ENCODE measurements at places on chromosomes 16 and 17.

DNA sequence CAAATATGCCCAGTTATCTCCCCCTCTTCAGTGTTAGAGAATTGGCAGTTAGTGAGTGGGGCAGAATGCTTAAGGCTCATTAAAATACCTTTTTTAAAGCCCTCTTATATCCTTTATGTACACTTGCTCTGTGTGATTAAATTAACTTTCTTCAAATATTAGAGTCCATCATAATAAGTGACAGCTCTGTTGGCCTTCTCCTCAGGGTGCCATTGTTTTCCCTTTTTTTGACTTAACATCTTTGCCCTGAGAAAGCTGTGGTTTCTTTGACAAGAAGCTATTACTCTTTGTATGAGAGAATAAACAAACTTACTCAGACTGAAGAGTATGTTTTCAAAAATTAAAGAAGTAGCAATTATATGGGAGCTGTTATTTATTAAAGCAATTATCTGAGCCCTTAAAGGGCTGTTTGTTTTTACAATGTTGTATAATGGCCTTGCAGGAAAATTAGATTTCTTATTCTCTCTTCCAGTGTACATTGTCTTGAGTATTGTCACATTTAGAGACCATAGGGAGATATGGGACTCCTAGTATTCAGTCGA, 13.4 kb downstream of the RBBP6 start:
- DNase-seq, result no peak

- no peak for DNase-seq
These were observed 8.9 kb upstream of the TCF25 start for GRCh38 chr16:89864527-89864820.

GRCh38 chr16:2840914-2841313, 10.8 kb downstream of the ZG16B start:
- no peak for DNase-seq

GRCh38 chr16:15985144-15985543, 35.7 kb downstream of the ABCC1 start:
- DNase-seq, result no peak

DNA sequence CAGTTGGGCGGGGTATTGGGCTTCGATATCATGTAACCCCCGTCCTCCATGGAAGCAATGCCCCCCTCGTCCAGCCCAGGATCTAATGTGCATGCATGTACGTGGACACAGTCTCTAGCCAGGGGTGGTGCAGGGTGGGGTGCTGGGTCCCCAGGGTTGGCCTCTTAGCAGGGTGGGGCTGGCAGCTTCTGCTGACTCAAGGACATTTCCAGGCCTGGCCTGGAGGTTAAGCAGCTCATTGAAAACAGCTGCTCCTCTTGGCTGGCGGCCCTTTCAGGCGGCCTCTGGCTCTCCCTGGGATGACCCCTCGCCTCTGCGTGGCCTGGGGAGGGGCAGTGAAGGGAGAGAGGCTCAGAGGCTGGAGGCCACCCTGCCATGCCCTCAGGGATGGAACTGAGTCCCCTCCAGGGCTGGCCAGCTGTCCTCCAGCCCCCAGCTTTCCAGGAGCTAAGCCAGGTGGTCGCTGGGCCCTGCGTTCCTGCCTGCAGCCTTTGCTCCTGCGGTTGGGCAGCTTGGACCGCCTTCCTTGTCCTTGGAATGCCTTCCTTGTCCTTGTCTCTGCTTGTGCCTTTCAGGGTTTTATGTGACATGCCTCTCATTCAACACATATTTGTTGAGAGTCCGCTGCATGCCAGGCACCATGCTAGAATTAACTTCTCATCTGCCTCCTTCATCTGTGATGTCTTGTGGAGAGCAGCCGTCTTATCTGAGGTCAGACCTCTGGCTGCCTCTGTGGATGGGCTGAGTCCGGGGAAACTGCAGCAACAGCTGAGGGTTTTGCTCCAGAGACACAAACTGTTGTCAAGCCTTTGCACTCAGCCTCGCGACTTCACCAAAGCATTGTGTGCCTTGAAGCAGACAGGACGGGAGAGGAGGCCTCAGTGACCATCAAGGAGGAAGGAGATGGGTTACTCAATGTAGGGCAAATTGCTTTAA, 26.6 kb downstream of the MRC2 start:
- DNase-seq, result no peak

GRCh38 chr16:23807028-23807427, 28.8 kb upstream of the PRKCB start:
- no peak for DNase-seq

DNA sequence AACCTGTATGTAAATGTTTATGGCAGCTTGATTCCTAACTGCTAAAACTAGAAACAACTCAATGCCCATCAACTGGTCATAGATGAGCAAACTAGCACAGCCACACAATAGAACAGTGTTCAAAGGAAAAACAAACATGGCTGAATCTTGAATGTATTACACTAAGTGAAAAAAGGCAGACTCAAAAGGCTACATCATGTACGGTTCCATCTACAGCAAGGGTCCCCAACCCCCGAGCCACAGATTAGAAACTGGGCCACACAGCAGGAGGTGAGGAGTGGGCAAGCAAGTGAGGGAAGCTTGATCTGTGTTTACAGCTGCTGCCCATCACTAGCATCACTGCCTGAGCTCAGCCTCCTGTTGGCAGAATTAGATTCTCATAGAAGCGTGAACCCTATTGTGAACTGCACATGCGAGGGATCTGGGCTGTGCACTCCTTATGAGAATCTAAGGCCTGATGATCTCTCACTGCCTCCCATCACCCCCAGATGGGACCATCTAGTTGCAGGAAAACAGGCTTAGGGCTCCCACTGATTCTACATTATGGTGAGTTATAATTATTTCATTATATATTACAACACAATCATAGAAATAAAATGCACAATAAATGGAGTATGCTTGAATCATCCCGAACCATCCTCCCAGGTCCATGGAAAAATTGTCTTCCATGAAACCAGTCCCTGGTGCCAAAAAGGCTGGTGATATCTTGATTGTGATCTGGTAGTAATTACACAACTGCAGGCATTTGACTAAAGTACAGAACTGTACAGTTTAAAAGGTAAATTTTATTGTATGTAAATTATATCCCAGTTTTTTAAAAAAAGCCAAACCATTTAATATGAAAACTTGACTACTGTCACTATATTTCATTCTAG, 7.7 kb downstream of the CEP20 start:
- no peak for DNase-seq

DNA sequence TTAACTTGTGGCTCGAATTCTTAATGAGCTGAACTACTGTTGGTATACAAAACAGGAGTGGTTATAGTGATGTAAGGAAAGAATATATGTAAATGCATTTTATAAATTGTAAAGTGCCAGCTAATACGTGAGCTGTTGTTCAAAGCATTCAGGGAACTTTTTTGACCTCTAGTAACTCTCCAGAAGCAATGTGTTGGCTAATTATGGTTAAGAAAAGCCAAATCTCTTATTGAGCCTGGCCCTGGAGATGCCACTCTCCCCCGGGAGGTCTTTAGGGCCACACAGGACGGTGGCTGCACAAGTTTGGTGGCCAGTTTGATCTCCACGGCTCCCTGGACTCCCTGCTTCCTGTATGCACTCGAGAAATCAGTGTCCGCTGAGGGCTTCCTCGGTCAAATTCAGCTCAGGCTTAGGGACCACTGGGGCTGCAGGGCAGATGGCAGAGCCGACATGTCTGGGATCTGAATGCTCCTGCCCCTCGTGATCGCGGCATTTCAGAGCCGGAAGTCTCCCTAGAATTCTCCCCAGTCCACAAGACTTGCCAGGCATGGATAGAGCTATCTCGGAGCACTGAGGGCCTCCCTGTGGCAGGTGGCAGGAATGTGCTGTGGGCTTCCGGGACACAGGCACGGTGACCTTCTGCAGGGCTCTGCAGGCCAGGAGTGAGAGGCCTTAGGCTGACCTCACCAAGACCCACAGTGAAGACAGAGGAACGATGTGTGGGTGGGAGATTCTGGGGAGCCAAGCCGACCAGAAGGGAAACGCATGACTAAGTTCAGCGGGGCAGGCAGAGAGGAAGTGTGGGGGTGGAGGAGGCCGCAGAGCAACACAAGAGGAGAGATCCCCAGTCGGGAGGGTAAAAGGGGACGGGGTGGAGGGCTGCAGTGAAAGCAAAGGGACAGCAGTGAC, 18.6 kb upstream of the PITPNM3 start:
- DNase-seq, result no peak

- no peak for DNase-seq
These were observed 42.6 kb downstream of the TRARG1 start for GRCh38 chr17:1322014-1322428.

GRCh38 chr17:1764284-1764683, 2.4 kb downstream of the SERPINF1 start:
- DNase-seq, result peak; percentile 21

- DNase-seq, result no peak
These were observed 31.2 kb downstream of the NDEL1 start for GRCh38 chr17:8466873-8467272.

GRCh38 chr17:27559506-27560481, 71.2 kb upstream of the LGALS9 start:
- DNase-seq, result no peak

DNA sequence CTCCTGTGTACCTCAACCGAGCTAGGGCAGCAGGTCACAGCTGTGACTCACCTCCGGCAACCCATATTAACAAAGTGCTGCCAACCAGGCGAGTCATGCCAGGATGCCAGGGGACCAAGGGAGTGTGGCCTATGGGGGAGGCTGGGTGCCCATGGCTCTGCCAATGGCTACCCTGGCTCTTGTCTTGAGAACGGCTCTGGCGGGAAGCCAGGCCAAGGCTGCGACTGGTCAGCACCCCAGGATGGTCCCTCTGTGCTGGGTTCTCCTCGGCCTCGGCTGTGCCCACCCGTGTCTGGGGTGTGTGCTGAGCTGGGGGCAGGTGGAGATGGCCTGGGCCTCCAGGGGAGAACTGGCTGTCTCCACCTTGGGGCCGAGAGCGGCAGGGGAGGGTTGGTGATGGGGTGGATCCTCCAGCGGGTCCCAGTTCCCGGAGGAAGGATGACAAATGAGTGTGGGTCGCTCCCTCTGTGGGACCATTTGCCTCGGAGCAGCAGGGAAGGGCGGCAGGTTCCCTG, 75.8 kb downstream of the MRC2 start:
- DNase-seq, result no peak

GRCh38 chr16:76756423-76756822, 434.6 kb upstream of the MON1B start:
- no peak for DNase-seq

GRCh38 chr17:39126436-39126835, 25.0 kb downstream of the PLXDC1 start:
- DNase-seq, result no peak

GRCh38 chr17:916315-916714, 63.3 kb downstream of the NXN start:
- DNase-seq, result no peak

DNA sequence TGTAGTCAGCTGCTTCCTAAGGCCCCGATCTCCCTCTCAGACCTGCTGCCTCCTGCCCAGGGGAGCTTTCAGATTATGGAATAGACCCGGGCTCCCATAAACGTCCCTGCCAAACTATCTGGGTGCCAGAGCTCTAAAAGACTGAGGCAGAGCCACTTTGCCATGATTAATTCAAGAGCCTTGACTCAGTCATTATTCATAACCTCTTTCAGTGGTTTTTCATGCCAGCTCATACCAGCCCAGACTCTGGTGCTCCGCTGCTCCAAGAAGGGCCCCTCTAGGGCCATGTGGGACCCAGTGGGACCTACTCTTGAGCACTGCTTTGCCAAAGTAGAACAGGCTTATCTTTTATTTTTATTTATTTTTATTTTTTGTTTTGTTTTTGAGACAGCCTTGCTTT, 23.9 kb downstream of the DNAI2 start:
- DNase-seq, result no peak

- DNase-seq, result no peak
These were observed 949.6 kb upstream of the GOT2 start for GRCh38 chr16:59683709-59684108.

- no peak for DNase-seq
These were observed 8.0 kb upstream of the CPPED1 start for GRCh38 chr16:12811441-12812383.

DNA sequence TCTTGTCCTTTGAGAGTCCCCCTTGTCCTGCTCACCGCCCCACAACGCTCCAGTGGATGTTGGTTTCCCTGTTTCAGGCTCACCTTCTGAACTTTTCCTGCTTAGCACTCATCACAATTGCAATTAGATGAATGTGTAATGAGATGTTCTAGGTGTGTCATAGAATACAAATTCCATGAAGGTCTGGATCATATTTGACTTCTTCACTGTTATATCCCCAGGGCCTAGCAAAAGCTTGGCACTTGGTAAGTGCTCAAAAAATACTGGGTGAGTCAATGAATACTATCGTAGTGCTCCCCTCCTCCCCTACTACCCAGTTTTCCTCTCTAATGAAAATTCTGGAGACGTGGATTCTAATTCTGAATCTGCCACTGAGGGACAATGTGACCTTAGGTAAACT, 33.1 kb downstream of the DNAH3 start:
- DNase-seq, result no peak

GRCh38 chr16:27408012-27408601, 6.1 kb downstream of the IL21R start:
- no peak for DNase-seq

DNA sequence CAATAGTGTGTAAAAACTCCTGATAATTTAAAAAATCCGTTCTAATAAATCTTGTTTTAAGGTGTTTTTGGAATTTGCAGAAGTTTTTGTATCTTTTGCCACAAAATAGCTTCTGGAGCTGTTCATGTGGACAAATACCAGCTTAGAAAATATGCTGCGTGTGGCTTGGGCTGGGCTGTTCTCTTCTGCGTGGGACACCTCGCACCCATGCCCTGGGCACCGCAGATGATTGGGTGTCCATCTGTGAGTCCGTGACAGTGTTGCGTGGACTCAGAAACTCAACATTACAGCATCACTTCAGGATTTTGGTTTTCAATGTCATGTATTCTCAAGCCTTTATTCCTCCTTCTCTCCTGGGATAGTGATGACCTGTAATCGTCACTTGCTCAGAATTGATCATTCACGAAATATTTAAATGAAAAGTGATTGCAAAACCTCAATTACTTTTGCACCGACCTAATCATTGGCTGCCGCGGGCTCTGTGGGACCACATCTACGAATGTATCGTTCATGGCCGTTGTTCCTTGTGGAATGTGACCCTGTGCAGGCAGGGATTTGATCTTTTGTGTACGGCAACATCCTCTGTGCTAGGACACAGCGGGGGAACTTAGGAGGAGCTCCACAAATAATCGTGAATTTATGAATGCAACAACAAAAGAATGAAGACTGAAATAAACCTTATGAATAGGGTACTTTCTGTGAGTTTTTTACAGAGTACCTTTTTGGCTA, 210.3 kb upstream of the FOXF1 start:
- no peak for DNase-seq

DNA sequence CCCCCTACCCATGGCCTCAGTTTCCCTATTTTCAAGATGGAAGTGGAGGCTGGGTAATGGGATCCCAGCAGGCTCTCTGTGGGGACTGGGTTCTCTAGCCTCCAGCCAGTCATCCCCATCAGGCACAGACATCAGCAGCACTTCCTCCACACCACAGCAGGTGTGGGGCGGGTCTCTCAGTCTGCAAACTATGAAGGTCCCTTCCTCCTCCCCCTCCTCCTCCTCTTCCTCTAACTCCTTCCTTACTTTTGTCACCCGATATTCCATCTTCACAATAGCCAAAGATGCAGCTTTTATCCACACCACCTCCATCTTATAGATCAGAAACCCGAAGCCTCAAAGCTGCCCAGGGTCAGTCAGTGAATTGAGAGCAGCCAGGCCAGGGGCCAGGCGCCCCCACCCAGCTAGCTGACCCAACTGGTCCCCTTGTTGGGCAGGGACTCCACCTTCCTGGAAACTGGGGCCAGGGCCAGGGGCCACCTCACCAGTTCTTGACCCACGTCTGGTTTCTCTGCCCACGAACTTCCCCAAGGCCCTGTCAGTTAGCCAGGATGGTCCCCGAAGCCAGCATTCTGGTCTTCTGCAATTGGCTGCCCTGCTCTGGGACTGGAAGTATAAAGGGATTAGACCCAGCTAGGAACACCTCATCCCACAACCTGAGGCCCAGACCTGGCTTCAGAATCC, 2.5 kb downstream of the FAM83G start:
- no peak for DNase-seq
